NCI-H2107 (cell line): ENCODE measurements at places on chromosomes 12 and 14.

GRCh38 chr14:95121911-95122620 is 35.3 kb downstream of the DICER1 start:
- DNase-seq = no peak

DNA sequence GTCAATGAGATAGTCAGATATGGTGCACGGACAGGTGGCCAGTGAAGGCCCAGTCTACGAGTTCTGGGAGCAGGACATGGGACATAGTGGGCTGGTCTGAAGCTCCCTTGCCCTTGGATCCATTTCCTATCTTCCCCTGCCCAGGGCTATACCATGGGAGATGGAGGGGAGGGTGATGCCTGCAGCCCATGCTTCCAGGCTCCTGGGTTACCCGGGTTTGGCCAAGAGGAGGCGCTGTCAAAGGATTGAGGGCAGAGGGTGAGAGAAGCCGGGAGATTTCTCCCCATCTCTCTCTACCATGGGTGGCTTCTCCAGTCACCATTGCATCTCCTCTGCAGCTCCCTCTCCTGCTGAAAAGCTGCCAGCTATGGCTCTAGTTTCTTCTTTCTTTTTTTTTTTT is 52.8 kb upstream of the LHX5 start:
- no peak for DNase-seq

- DNase-seq = no peak
Measured at GRCh38 chr12:39145175-39145999, 240.0 kb upstream of the CPNE8 start.

DNA sequence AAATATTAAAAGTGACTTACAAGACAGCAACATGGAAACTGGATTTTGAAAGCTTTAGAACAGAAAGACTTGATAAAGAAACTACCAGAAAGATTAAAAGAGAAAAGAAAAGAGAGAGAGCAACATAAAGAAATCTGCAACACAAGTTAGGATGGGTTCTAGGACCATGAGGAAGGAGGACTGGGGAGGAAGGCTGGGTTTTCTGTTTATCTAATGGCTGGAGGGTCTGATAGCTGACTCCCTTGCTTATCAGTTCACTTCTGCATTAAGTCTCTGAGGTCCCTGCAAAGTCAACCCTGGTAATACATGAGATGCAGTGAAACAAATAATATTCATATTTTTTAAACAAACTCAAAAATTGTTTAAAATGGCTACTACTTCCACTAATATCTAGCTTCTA is 90.1 kb downstream of the RPAP3 start:
- no peak for DNase-seq

GRCh38 chr14:99758872-99759545 is 34.2 kb upstream of the EML1 start:
- no peak for DNase-seq

DNA sequence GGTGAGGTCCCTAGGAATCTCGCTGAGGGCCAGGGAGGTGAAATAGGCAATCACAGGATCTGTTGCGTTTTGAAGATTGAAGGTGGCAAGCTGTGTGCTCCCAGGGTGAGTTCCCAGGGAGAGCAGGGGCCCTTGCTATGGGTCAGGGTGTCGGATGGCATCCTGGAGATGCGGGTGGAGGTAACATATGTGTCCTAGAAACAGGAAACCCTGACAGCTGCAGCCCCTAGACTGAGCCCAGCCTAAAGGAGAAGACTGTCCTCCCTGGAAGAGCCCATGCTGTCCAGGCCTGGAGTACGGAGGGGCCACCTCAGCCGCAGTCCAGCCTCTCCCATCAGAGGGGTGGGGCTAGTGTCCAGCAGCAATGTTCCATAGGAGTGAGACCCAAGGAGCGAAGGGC is 194.2 kb downstream of the NTF3 start:
- DNase-seq = no peak

GRCh38 chr12:1865284-1865866 is 45.0 kb downstream of the LRTM2 start:
- DNase-seq = no peak

DNA sequence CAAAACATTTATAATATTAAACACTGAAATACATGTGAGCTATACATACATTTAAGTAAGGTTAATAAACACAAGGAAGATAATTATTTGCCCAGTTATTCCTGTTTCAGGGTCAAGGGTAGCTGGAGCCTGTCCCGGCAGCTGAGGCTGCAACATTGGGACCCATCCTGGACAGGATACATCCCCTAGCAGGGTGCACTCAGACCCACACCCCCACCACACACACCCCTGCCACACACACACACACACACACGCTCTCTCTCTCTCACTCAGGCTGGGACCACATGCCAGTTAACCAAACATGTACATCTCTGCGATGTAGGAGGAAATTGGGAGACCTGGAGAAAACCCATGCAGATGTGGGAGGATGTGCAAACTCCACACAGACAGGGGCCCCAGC is 112.6 kb upstream of the TMCC3 start:
- DNase-seq = no peak

- no peak for DNase-seq
Measured at GRCh38 chr12:62878211-62878610, 56.7 kb downstream of the PPM1H start.
